Mesothelial cell of epicardium (in vitro differentiated cells): ENCODE measurements at places on chromosomes 16 and 17. TPM values are rescaled to one million over a fixed set of nuclear protein-coding genes. Genes with fewer than 3 reads are reported as not detected.
A peak's percentile ranks its signal among the peaks of the same experiment; 100 is the strongest.

GRCh38 chr17:7922845-7923628, 6.6 kb downstream of the KCNAB3 start:
- peaks cover 4% of the 10 kb centered on the region for H3K27me3 ChIP-seq
- H3K27ac ChIP-seq: peak overlapping the region; percentile 68
- H3K36me3 ChIP-seq: peaks cover 2% of the 10 kb centered on the region

Gene JPH3
- total RNA-seq: 15.1 to 16.8 TPM (median 15.4 TPM) in 3 replicates

Gene ABR
- 63.9 to 70.1 TPM (median 69.3 TPM) in 3 replicates for total RNA-seq

Gene ABCC11
- 0.18 to 0.60 TPM (median 0.47 TPM) in 3 replicates for total RNA-seq

Gene AGRP
- not detected in 3 replicates for total RNA-seq

GRCh38 chr16:4780235-4780634, 7.9 kb downstream of the SEPTIN12 start:
- no peaks in the 10 kb centered on the region for H3K36me3 ChIP-seq
- no peaks in the 10 kb centered on the region for H3K27me3 ChIP-seq
- DNase-seq: no peak

DNA sequence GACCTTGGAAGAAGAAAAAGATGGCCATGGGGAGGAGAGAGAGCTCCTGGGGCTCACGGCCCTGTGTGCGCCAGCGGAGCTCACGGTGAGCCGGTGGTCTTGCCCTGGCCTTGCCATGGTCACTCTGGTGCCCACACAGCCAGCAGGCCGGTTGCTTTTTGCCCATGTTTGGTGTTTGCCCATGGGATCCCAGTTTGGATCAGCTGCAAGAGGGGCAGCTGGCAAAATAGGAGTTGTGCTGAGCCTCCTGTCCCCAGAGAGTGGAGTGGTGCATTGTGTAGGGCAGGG, 1.6 kb downstream of the NHERF1 start:
- H3K27me3 ChIP-seq: no peaks in the 10 kb centered on the region
- H3K36me3 ChIP-seq: peaks cover 8% of the 10 kb centered on the region
- peak overlapping the region; percentile 76 for H3K4me3 ChIP-seq
- DNase-seq: no peak

DNA sequence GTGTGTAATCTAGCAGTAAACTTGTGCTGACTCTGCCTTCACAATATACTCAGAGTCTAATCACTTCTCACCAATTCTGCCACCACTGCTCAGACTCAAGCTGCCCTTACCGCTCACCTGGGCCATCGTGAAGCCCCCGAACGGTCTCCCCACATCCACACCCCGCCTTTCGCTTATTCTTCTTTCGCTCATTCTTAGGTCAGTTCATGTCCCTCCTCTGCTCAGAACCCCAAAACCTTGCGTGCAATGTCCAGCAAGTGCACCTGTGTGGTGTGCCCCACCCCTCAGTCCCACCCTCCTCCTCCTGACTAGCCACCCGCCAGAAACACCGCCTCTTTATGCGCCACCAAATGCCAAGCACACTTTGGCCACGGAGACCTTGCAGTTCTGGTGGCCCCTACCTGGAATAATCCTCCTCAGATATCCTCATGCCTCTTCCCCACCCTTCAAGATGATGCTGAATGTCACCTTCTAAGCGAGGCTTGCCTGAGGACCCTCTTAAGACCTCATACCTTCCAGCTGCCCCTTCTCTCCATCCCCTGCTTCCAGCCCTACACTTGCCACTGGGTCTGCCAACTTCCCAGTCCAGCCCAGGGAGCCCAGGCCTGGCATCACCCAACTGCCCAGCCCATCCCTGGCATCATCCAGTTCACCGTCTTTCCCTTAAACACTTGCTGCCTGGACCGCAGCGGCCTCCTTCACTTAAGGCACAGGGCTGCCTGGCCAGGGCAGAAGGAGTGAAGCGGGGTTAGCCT, 34.3 kb upstream of the RBFOX3 start:
- H3K27ac ChIP-seq: no peak overlapping the region
- H3K4me1 ChIP-seq: no peaks in the 10 kb centered on the region
- peak; percentile 35 for DNase-seq
- H3K27me3 ChIP-seq: peaks cover 57% of the 10 kb centered on the region

DNA sequence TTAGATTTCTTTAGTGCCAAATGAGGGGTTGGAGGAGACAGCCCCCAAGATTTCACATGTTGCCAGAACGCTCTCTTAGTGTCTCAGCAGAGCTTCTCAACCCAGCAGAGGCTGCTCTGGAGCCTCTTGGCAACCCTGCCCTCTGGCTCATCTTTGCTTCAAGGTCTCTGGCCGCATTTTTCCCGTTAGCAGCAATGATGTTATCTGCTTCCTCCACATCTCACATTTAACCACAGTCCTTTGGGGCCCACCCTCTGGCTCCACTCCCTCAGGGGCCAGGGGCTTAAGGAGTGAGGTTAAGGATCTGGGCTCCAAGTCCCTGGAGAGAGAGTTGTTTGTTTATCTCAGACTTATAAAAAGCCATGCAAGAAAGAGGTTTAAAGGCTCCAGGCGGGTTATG, 3.3 kb upstream of the XYLT1 start:
- H3K4me3 ChIP-seq: no peak overlapping the region
- no peak for DNase-seq
- H3K27ac ChIP-seq: peak overlapping the region; percentile 32

DNA sequence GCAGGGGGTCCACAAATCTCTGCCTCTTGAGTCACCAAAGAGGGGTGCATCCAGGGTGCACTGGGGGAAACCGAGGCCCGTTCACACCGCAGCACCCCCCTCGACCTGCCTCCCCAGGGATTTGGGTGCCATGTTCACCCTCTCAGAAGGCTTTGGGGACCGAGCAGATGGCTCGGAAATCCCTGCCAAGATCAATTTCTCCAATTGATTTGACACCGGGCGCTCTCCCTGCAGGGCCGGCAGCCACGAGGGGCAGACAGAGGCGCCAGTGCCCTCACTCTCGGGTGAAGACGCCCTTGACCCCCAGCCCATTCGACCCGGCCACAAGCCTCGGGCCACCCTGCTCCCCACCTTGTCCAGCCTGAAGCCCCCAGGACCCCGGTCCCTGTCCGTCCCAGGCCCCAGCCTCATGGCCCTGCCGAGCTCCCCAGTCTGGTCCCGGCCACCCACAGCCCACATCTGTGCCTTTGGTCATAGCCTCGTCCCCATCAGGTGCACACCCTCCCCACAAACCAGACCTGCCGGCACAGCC, 9.3 kb downstream of the SSTR5 start:
- H3K27me3 ChIP-seq: peaks cover 30% of the 10 kb centered on the region
- H3K27ac ChIP-seq: no peak overlapping the region
- H3K4me1 ChIP-seq: no peaks in the 10 kb centered on the region
- no peak overlapping the region for H3K4me3 ChIP-seq
- DNase-seq: no peak

DNA sequence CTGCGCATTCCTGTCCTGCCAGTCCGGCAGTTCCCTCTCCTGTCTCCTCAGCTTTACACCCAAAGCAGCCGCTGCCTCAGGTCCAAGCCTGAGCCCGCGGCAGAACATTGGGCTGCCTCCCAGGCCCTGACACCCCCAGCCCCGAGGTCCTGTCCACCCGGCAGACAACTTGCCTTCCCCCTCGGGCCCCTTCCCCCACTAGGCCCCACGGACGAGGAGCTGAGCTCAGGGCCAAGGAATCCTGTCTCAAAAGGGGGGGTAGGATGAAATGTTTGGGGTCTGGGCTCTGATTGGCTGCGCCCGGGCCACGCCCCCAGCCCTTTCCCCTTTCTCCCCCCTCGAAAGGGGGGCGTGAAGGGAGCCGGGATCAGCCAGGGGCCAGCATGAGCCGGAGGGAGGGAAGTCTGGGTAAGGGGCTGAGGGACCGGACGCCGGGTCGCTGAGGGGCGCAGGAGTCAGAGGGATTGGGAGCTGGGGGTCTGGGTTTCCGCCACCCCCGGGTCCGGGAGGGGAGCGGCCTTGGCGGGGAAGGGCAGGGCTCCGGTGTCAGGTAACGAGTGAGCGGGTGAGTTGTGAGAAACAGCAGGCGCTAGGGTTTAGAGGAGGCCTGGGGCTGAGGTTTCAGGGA, at the start of gene CTF1:
Gene CTF1 (plus strand): TSS at position 354 of the 628 bp plus-strand sequence. CDS start 30 bp downstream, at position 384.
- H3K27ac ChIP-seq: peak within 1 kb of the TSS; percentile 100
- H3K27me3 ChIP-seq: no peaks in the 10 kb centered on the region
- H3K36me3 ChIP-seq: peaks cover 2% of the 10 kb centered on the region
- DNase-seq: peak; percentile 87
- H3K4me3 ChIP-seq: peak within 1 kb of the TSS; percentile 88

GRCh38 chr16:64136743-64137142, 985.1 kb downstream of the CDH11 start:
- H3K27ac ChIP-seq: no peak overlapping the region
- H3K36me3 ChIP-seq: no peaks in the 10 kb centered on the region
- no peaks in the 10 kb centered on the region for H3K27me3 ChIP-seq

GRCh38 chr16:5917436-5918195, 820.0 kb upstream of the EEF2KMT start:
- no peaks in the 10 kb centered on the region for H3K4me1 ChIP-seq
- DNase-seq: no peak
- peaks cover 36% of the 10 kb centered on the region for H3K27me3 ChIP-seq
- no peaks in the 10 kb centered on the region for H3K36me3 ChIP-seq

- no peak overlapping the region for H3K4me3 ChIP-seq
- no peaks in the 10 kb centered on the region for H3K4me1 ChIP-seq
- H3K36me3 ChIP-seq: no peaks in the 10 kb centered on the region
- no peak overlapping the region for H3K27ac ChIP-seq
- DNase-seq: no peak
Observed at GRCh38 chr16:86063760-86064405, 164.9 kb downstream of the IRF8 start.

GRCh38 chr16:57660715-57661463, 7.2 kb upstream of the ADGRG3 start:
- H3K4me1 ChIP-seq: no peaks in the 10 kb centered on the region
- H3K27ac ChIP-seq: no peak overlapping the region
- no peak overlapping the region for H3K4me3 ChIP-seq
- DNase-seq: no peak
- peaks cover 19% of the 10 kb centered on the region for H3K36me3 ChIP-seq
- H3K27me3 ChIP-seq: no peaks in the 10 kb centered on the region

- peaks cover 23% of the 10 kb centered on the region for H3K36me3 ChIP-seq
- no peak for DNase-seq
- H3K27me3 ChIP-seq: no peaks in the 10 kb centered on the region
- no peak overlapping the region for H3K27ac ChIP-seq
- no peak overlapping the region for H3K4me3 ChIP-seq
- peaks cover 17% of the 10 kb centered on the region for H3K4me1 ChIP-seq
Observed at GRCh38 chr16:28592979-28593553, 3.8 kb downstream of the SULT1A2 start.

Gene EPX
- total RNA-seq: not detected in 3 replicates

Gene EXOSC6
- total RNA-seq: 27.9 to 28.5 TPM (median 28.4 TPM) in 3 replicates

DNA sequence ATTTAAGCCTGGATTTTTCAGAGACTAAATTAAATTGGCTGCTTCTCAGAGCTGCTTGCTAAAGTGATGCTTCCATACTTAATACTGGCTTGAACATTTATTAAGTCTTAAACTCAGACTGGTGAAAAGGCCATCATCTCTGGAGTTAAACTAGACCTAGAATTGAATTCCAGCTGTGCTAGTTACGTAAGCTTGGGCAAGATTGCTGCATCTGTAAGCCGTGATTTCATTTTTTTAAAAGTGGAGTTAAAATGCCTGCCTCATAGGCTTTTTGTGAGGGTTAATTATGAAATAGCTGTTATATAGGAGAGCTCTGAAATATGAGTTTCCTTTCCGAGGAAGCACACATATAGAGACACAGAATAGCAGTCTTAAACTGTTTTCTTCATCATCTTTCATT, 84.7 kb downstream of the VAT1L start:
- DNase-seq: no peak
- H3K27ac ChIP-seq: no peak overlapping the region
- no peak overlapping the region for H3K4me3 ChIP-seq
- H3K36me3 ChIP-seq: no peaks in the 10 kb centered on the region

- H3K27me3 ChIP-seq: peaks cover 7% of the 10 kb centered on the region
- H3K4me3 ChIP-seq: no peak overlapping the region
- H3K4me1 ChIP-seq: peaks cover 6% of the 10 kb centered on the region
- H3K36me3 ChIP-seq: no peaks in the 10 kb centered on the region
Observed at GRCh38 chr16:81204798-81205680, 33.5 kb upstream of the BCO1 start.

DNA sequence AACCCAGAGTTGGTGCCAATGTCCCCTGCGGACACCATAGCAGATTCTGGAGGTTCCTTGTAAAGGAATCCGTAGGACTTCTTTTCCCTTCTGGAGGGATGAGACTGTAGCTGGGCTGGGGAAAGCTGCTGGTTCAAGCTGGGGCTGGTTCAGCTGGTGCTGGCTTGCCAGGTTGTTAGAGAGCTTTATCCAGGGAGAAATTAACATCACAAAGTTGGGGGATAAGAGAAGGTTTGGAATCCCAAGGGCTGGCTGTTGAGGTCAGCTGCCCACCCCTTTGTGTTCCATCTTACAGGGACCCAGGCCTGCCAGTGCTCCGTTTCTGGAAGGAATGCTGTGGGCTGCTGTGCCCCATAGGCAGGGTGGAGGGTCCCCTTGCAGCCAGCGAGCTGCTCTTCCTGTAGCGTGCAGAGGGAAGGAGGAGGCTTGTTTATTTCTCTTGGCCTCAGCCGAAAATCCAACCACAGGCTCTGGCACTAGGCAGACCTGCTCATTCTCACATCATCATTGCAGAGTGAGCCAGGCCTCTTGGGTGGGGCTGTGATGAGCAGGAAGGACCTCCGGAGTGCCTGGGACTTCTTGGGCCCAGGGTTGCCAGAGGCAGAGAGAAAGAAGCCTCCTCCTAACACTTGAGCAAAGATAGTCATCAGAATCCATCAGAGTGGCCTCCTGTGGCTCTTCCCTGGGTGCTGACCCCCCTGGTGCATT, 251.1 kb downstream of the SEC14L1 start:
- H3K27ac ChIP-seq: peak overlapping the region; percentile 83
- H3K4me1 ChIP-seq: peaks cover 58% of the 10 kb centered on the region
- no peak overlapping the region for H3K4me3 ChIP-seq

- no peak overlapping the region for H3K4me3 ChIP-seq
- no peak overlapping the region for H3K27ac ChIP-seq
- no peaks in the 10 kb centered on the region for H3K36me3 ChIP-seq
- DNase-seq: no peak
Observed at GRCh38 chr16:23827057-23827456, 8.7 kb upstream of the PRKCB start.

Gene METTL22
- total RNA-seq: 57.3 to 65.8 TPM (median 63.3 TPM) in 3 replicates

GRCh38 chr17:60939318-60939717, 261.7 kb downstream of the BCAS3 start:
- no peak overlapping the region for H3K4me3 ChIP-seq
- H3K27me3 ChIP-seq: no peaks in the 10 kb centered on the region
- H3K36me3 ChIP-seq: peaks cover 11% of the 10 kb centered on the region
- DNase-seq: no peak
- peaks cover 5% of the 10 kb centered on the region for H3K4me1 ChIP-seq

Gene RHBDL1
- total RNA-seq: 5.9 to 6.1 TPM (median 6.0 TPM) in 3 replicates

- peaks cover 2% of the 10 kb centered on the region for H3K36me3 ChIP-seq
- no peak for DNase-seq
- H3K4me3 ChIP-seq: no peak overlapping the region
- H3K27ac ChIP-seq: no peak overlapping the region
- H3K4me1 ChIP-seq: no peaks in the 10 kb centered on the region
Observed at GRCh38 chr16:68715471-68715870, 21.6 kb upstream of the CDH1 start.

- no peak overlapping the region for H3K27ac ChIP-seq
- no peak for DNase-seq
- H3K36me3 ChIP-seq: no peaks in the 10 kb centered on the region
- H3K27me3 ChIP-seq: peaks cover 14% of the 10 kb centered on the region
- no peak overlapping the region for H3K4me3 ChIP-seq
- H3K4me1 ChIP-seq: peaks cover 7% of the 10 kb centered on the region
Observed at GRCh38 chr17:74123350-74123749, 80.1 kb upstream of the RPL38 start.

GRCh38 chr16:55668340-55669281, 12.8 kb downstream of the SLC6A2 start:
- peaks cover 11% of the 10 kb centered on the region for H3K4me1 ChIP-seq
- H3K27ac ChIP-seq: no peak overlapping the region
- H3K4me3 ChIP-seq: no peak overlapping the region
- H3K27me3 ChIP-seq: peaks cover 3% of the 10 kb centered on the region
- H3K36me3 ChIP-seq: no peaks in the 10 kb centered on the region
